Activated naive CD8-positive, alpha-beta T cell treated with anti-CD3 and anti-CD28 coated beads for 36 hours (primary cell): ENCODE measurements at places on chromosomes 16 and 17.

GRCh38 chr17:8753976-8754440 is 4.3 kb downstream of the SPDYE4 start:
- DNase-seq: no peak

GRCh38 chr17:38724337-38724988 is 5.7 kb upstream of the CISD3 start:
- DNase-seq: no peak

GRCh38 chr17:41624208-41625101 is at the start of gene KRT17:
KRT17 (minus strand) TSS chr17:41624575; CDS start chr17:41624509, 66 bp downstream.
- no peak for DNase-seq

- DNase-seq: peak; percentile 20
Observed at GRCh38 chr16:57186872-57187854, 1.0 kb downstream of the RSPRY1 start.

DNA sequence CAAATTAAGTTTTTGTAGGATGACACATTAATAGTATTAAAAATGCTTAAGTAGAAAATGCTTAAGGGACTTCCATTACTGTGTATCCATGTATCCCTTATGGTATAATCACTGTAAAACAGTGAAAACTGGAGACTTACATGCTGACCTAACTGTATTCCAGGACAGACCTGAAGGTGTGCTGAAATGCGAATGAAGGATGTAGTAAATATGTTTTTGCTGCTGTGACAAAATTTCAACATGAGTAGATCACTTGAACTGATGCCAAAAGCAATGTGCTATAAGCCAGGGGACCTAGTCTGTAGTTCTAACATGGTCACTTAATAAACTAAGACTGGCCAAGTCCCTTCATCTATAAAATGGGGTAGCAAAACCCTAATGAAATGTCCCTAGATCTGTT is 142.0 kb upstream of the CORO6 start:
- DNase-seq: no peak

- DNase-seq: peak; percentile 57
Observed at GRCh38 chr17:82021107-82021899, 1.4 kb downstream of the CENPX start.

- DNase-seq: no peak
Observed at GRCh38 chr16:3013998-3014690, 1.4 kb downstream of the CLDN9 start.

DNA sequence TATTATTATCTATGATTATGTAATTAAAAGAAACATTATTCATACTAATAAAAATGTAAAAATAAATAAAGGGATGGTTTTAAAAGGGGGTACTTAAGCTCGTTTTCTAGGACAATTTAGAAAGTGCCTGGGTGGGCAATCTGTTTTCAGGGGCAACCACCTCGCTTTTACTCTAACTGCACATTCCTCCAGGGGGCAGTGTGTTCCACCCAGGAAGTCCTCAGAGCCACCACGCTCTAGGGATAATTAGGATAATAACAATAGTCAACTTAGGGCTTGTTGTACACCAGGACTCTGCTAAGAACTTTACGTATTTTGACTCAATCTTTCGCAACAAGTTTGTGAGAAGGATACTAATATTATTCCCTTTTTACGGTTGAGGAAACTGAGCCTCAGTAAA is 396.7 kb upstream of the MAF start:
- DNase-seq: no peak

GRCh38 chr16:88691129-88691813 is 5.0 kb upstream of the SNAI3 start:
- DNase-seq: no peak

- DNase-seq: no peak
Observed at GRCh38 chr17:2033153-2033552, 3.2 kb downstream of the DPH1 start.

DNA sequence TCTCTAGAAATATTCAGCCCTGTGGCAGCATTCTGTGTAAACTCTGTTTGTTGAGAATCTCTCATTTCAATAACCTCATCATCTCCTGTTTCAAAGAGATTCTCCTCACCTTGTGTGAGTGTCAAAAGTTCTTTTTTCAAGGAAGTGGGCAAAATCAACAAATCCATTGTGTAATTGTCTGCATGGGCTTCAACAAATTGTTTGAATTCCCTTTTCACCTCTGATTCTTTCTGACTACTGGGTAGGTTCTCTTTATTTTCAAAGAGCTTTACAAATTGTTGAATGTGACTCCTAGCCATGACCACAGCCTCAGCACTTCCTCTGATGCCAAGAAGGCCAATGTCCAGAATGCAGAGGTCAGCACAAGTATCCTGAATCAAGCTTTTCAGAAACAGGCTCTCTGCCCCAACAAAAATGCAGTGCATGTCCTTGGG is 48.0 kb downstream of the N4BP1 start:
- DNase-seq: no peak

GRCh38 chr16:66525396-66526180 is 24.3 kb downstream of the TK2 start:
- DNase-seq: no peak

DNA sequence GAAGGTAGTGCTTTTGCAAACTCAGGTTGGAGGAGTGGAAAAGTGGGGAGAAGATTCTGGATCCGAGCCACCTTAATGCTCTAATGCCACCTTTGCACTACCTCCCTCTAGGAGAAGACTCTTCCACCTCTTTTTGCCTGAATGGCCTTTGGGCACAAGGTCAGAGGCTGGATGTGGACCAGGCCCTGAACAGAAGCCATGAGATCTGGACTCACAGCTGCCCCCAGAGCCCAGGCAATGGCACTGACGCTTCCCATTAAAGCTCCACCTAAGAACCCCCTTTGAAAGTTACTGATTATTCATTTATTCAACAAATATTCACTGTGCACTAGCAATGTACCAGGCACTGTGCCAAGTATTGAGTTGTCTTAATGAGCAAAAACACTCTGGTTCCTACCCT is 3.2 kb downstream of the SHBG start:
- DNase-seq: no peak

DNA sequence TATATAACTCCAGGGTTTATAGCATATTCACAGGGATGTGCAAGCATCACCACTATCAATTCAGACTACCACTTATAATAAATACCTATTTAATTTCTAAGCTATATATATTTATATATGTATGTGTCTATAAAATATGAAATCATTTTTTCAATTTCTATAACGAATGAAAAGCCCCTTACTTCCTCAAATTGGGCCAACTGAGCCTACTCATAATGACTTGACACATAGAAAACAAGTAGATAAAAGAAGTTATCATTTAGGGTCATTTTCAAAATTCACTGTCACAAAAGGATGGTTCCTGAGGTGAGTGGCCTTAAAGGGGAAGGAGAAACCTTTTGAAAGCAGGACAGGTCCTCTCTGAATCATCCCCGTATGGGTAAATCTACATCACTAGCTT is 114.1 kb downstream of the ADCY9 start:
- no peak for DNase-seq

GRCh38 chr17:64063088-64063487 is 42.7 kb upstream of the ICAM2 start:
- no peak for DNase-seq

GRCh38 chr16:89574681-89575246 is 794 bp upstream of the CPNE7 start:
- DNase-seq: peak; percentile 81

DNA sequence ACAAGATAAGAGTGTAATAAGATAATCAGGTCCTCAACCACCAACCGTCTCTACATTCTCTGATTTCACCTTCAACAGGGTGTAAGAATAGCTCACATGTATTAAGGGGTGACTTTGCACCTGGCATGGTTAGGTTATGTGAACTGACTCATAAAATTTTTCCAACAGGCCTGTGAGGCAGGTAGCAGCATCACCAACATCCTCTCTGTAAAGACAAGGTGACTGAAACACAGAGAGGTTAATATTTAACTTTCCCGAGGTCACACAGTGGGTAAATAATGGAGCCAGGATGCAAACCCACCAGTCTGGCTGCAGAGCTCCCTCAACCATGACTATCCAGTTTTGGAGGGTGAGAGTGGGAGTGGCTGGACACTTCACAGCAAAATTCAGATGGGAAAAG is 317.2 kb downstream of the C16orf95 start:
- no peak for DNase-seq

DNA sequence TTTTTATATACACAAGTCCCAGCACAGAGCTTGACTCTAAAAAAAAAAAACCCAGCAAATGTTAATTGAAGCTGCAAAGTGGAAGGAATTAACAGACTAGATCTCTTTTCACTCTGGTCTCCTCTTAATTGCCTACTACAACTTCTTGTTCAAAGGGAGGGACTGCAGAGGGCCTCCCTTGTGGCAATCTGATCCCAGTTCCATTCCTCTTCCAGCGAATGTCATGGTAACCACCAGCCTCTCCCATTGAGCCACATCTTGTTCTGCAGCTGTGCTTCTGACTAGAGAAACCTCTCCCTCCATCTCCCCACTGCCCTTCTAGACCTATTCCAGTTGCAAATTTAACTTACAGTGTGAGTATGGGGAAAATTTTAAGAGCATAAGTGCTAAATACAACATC is 5.9 kb downstream of the SUPT6H start:
- no peak for DNase-seq

DNA sequence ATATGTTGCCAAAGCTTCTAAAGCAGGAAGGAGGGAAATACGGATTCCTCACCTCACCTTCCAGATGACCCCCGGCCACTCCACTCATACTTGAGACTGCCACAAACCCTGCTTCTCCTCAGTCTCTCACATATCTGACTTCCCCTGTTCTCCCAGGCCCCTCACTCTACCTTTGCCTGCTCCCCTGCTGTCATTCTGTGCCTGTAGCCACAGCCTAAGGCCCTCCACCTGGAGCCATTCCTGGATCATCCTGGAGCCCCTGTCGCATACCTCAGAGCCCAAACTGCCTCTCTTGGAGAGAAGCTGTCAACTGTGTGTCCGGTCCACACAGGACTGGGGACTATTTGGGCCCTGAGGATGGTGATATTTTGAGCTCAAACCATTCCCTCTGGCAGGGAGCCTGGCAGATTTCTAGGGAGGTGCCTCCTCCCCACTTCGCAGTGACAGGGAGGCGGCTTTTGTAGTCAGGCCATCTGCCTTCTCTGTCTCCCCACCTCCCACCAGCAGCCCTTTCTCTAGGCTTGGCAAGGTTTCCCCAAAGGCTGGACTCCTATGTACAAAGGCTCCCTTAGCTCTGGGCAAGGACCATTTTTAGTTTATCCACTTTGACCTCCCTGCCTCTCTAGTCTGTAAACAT is 2.3 kb upstream of the MED24 start:
- DNase-seq: no peak

DNA sequence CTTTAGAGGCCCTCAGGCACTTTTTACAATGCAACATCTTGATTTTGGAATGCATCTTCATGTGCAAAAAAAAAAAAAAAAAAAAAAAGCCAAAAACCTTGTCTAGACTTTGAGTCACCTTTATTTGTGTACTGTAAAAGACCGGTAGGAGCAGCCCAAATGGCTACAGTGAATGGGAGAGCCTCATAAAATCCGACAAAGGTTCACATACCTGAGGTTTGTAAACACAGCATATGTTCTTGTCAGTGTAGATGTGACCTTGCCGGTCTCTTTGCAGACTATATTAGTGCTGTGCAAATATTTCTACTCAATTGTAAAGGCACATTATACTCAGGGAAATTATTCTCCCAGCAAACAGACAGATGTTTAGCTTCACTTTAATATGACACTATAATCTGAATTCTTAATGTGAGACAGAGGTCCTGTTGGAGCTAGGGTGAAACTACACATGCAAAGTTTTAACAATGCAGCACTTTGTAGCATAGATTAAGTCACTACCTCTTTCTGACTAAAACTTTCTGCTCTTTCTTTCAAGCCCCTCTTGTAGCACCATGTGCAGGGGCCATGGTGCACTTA is 211.3 kb downstream of the CA10 start:
- DNase-seq: no peak

GRCh38 chr17:75661531-75661930 is 5.4 kb downstream of the RECQL5 start:
- no peak for DNase-seq

GRCh38 chr17:58250344-58251011 is 12.1 kb downstream of the LPO start:
- DNase-seq: no peak
